ENCODE measurements at places on chromosomes 3 and 15. TPM values are rescaled to one million over a fixed set of nuclear protein-coding genes. Genes with fewer than 3 reads are reported as not detected.

DNA sequence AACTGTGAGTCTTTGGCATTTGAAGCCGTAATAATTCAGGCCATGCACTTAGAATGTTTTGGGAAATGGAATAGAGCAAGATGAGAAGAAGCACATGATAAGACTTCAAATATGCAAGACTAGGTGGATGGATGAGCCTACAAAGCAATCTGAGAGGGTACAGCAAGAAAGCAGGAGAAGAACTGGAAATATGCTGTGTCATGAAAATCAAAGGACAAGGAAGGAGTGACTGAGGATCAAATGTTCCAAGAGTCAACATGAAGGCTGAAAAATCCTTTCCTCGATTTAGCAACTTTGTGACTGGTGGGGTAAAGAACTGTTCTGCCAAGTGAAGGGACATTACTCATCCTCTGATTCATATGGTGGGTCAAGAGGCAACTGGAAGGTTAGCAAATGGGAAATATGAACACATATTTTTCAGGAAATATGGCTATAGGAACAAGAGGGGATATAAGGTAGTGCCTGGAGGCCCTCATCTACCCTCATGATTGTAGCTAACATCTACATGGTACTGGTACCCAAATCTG is 803.7 kb upstream of the ARRDC4 start:
- H3K4me1 ChIP-seq: no peaks in the 10 kb centered on the region
- H3K27me3 ChIP-seq: no peaks in the 10 kb centered on the region
- no peak overlapping the region for H3K27ac ChIP-seq

TRPM1 gene
- total RNA-seq: not detected

GRCh38 chr3:132004571-132004970 is 30.2 kb downstream of the CPNE4 start:
- H3K4me1 ChIP-seq: no peaks in the 10 kb centered on the region
- H3K27me3 ChIP-seq: no peaks in the 10 kb centered on the region
- H3K27ac ChIP-seq: no peak overlapping the region
- H3K36me3 ChIP-seq: no peaks in the 10 kb centered on the region
- H3K4me3 ChIP-seq: no peak overlapping the region

DNA sequence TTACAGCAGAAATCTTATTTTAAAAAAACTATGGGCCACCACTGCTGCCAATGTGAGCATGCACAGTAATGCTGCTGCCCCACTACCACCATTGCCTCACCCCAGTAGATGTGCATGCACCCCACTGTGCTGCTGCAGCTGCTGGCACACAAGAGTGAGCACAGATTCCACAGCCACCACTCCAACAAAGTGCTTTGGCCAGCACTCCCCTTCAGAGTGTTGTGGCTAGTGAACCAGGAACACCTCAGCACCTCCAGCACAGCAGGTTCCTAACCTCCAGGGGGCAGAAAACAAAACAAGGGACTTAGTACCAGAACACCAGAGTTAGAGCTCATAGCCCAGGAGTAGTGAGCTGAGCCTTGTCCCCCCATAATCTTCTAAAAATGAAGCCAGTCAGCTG is 629.6 kb downstream of the PYDC2 start:
- H3K4me1 ChIP-seq: no peaks in the 10 kb centered on the region
- no peaks in the 10 kb centered on the region for H3K27me3 ChIP-seq
- no peak overlapping the region for H3K4me3 ChIP-seq
- no peak for DNase-seq

- no peaks in the 10 kb centered on the region for H3K27me3 ChIP-seq
- no peak overlapping the region for H3K27ac ChIP-seq
- DNase-seq: no peak
- no peaks in the 10 kb centered on the region for H3K4me1 ChIP-seq
- no peaks in the 10 kb centered on the region for H3K36me3 ChIP-seq
These were observed 783.0 kb upstream of the ARPP21 start for GRCh38 chr3:34856081-34856947.

- no peak overlapping the region for H3K27ac ChIP-seq
- H3K4me1 ChIP-seq: no peaks in the 10 kb centered on the region
- no peaks in the 10 kb centered on the region for H3K36me3 ChIP-seq
- DNase-seq: no peak
- no peaks in the 10 kb centered on the region for H3K27me3 ChIP-seq
These were observed 1002.8 kb upstream of the NR2F2 start for GRCh38 chr15:95327661-95328060.

CLEC3B gene
- 332 TPM for total RNA-seq

GRCh38 chr3:127734754-127735473 is 62.2 kb downstream of the ABTB1 start:
- no peak for DNase-seq
- H3K27me3 ChIP-seq: no peaks in the 10 kb centered on the region
- peaks cover 43% of the 10 kb centered on the region for H3K4me1 ChIP-seq

- peaks cover 5% of the 10 kb centered on the region for H3K4me1 ChIP-seq
- DNase-seq: no peak
- no peaks in the 10 kb centered on the region for H3K27me3 ChIP-seq
- H3K4me3 ChIP-seq: no peak overlapping the region
- peaks cover 24% of the 10 kb centered on the region for H3K36me3 ChIP-seq
These were observed 13.8 kb downstream of the EXOSC7 start for GRCh38 chr3:44989636-44990373.

DNA sequence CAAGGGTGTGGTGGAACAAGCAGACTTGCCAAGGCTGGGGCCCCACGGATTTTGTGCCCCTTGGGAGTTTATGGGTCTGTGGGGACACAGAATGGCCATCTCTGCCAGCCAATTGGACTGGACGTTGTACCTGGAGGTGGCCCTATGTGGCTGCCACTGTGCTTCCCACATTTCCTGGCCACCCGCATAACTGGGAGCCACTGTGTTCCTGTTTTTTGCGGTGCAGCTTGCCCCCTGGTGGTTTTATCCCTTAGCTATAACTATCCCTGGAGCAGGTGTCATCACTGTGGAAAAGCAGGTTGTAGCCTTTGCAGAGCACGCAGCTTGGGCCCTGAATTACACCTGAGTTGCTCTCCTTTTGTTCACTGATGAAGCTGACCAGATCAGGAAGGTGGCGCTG is 306.3 kb downstream of the ZPLD1 start:
- no peaks in the 10 kb centered on the region for H3K4me1 ChIP-seq
- no peaks in the 10 kb centered on the region for H3K27me3 ChIP-seq
- H3K27ac ChIP-seq: no peak overlapping the region
- no peak for DNase-seq

BFSP2 gene
- total RNA-seq: 0.69 TPM

GRCh38 chr3:57892423-57892822 is 115.8 kb upstream of the FLNB start:
- H3K36me3 ChIP-seq: peaks cover 17% of the 10 kb centered on the region
- H3K27me3 ChIP-seq: no peaks in the 10 kb centered on the region
- no peak overlapping the region for H3K4me3 ChIP-seq

GRCh38 chr3:150371741-150372254 is 36.3 kb upstream of the TSC22D2 start:
- peaks cover 9% of the 10 kb centered on the region for H3K4me1 ChIP-seq
- DNase-seq: peak; percentile 49
- H3K36me3 ChIP-seq: no peaks in the 10 kb centered on the region
- H3K27me3 ChIP-seq: no peaks in the 10 kb centered on the region

DNA sequence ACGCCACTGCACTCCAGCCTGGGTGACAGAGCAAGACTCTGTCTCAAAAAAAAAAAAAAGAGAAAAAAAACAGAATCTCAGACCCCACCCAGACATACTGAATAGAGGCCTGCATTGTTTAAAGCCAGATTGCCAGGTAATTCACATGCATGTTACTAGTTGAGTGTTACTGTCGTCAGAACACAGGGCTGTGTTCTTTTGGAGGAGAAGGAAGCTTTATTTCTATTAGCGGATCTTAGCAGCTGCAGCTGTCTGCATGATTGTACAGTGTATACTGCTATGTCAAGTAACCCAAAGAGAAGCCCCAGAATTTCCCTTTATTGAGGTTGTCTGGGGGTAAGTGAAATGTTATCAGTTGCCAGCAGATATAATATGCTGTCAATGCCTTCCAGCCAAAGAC is 496.6 kb upstream of the NAALADL2 start:
- DNase-seq: no peak
- H3K27ac ChIP-seq: no peak overlapping the region
- H3K27me3 ChIP-seq: no peaks in the 10 kb centered on the region
- H3K4me3 ChIP-seq: no peak overlapping the region
- no peaks in the 10 kb centered on the region for H3K4me1 ChIP-seq

- no peaks in the 10 kb centered on the region for H3K27me3 ChIP-seq
- H3K4me3 ChIP-seq: no peak overlapping the region
- H3K4me1 ChIP-seq: peaks cover 4% of the 10 kb centered on the region
- no peak for DNase-seq
- no peak overlapping the region for H3K27ac ChIP-seq
These were observed 47.0 kb downstream of the BOC start for GRCh38 chr3:113258361-113258760.

SLC6A11 gene
- total RNA-seq: not detected

Measured in upper lobe of left lung (tissue), 6 donors.